NCI-H2081 (cell line): ENCODE measurements at places on chromosomes 2 and 18.

- no peak for DNase-seq
Observed at GRCh38 chr18:59075923-59076322, 63.8 kb upstream of the SEC11C start.

DNA sequence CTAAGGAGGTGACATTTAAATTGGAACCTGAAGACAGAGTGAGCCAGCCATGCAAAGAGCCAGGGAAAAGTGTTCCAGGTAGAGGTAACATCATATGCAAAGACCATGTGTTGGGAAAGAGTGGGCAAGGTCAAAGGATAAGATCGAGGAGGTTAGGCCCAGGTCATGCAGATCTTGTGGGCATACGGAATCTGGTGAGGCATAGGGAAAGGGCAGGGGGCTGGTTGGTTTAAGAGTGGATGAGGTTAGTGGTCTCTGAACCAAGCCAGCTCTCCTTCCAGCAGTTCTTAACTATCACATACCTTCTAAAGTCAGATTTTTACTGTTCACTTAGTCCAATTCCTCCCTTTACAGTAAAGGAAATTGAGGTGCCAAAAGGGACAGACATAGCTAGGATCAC is 3.0 kb downstream of the ANKRD53 start:
- no peak for DNase-seq

- no peak for DNase-seq
Observed at GRCh38 chr2:64666810-64667438, 13.2 kb upstream of the SERTAD2 start.

DNA sequence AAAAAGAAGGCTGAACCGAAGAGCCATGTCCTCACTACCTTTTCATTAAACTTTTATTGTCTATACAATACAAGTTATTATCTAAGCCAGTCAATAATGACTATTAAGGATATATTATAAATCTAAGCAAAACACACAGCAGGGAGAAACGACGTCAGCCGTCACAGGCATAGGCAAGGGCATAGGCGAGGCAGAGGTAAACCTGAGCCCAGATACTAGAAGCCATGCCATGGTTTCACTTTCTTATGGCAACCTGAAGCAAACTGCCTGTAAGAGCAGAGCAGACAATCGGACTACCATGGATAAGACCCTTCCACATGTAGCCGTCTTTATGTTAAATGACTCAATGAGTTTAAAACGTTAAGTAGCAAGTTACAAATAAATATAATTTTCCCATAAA is 238.5 kb upstream of the ZNF521 start:
- no peak for DNase-seq

GRCh38 chr2:190182071-190182524 is 119.6 kb upstream of the MSTN start:
- no peak for DNase-seq

DNA sequence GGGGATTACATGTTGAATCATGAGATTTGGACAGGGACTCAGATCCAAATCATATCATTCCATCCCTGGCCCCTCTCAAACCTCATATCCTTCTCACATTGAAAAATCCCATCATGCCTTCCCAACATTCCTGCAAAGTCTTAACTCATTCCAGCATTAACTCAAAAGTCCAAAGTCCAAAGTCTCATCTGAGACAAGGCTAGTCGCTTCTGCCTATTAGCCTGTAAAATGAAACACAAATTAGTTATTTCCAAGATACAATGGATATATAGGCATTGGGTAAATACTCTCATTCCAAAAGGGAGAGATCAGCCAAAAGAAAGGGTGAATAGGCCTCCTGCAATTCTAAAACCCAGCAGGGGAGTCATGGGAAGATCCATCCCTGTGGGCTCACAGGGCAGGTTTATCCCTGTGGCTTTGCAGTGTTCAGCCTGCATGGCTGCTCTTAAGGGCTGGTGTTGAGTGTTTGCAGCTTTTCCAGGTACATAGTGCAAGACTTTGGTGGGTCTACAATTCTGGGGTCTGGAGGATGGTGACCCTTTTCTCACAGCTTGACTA is 21.2 kb upstream of the SLC14A1 start:
- DNase-seq, result no peak

GRCh38 chr18:69220529-69220928 is 180.2 kb upstream of the DOK6 start:
- DNase-seq, result no peak

DNA sequence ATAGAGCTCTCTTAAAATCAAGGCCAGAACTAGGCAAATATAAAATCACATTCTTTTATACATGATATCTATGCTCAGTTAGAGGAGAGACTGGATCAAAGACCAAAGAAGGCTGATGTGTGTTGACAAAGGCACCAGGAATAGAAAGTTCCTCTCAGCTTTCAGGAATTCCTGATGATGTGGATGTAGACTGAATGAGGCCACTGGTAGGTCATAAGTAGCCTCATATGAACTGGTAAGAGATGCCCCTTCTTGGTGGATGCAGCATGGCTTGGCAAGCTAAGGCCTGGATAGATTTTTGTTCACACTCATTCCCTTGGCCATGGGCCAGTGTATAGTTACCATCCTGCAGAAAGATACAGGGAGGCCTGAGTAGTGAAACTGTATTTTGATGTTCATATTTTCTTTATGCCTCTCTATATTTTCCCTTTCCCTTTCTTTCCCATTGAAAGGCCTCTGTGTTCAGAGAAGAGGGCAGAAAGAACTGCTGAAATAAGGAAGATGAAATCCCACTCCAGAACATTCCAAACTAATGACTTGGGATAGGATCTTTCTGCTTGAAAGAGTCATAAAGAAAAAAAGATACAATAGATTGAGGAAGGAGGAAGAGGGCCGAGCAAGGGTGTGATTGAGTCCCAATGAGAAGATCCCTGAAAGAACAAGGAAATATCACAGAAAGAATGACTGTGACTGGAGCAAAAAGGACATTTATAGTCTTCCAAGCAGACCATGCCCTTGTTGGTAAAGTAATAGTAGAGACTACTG is 2182.7 kb upstream of the PIK3C3 start:
- DNase-seq, result no peak

GRCh38 chr2:54360055-54360792 is 95.9 kb upstream of the SPTBN1 start:
- peak; percentile 12 for DNase-seq

GRCh38 chr2:128399690-128400291 is 81.1 kb upstream of the HS6ST1 start:
- no peak for DNase-seq

DNA sequence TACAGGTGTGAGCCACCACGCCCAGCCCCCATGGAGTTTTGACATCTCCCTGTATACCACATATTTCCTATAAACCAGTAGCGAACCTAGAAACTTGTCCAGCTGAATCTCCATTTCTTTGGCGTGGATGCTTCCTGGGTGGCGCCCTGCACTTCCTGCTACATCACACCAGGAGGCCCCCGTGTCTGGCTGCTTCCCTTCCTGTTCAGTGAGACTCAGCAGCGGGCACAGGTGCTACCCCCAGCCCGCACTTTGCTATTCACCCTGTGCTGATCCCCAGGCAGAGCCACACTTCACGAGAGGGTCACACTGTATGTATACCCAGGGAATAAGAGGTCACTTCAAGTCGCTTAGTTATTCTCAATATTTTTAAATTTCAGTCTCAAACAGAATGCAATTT is 35.0 kb downstream of the CYP27C1 start:
- DNase-seq, result no peak

- DNase-seq, result no peak
Observed at GRCh38 chr2:7077660-7078267, 160.6 kb downstream of the RNF144A start.

- DNase-seq, result no peak
Observed at GRCh38 chr18:70182548-70182947, 22.9 kb downstream of the RTTN start.

GRCh38 chr18:74784752-74785151 is 187.1 kb downstream of the ZNF407 start:
- DNase-seq, result peak; percentile 94

- peak; percentile 45 for DNase-seq
Observed at GRCh38 chr2:54878182-54878581, 154.7 kb downstream of the EML6 start.

DNA sequence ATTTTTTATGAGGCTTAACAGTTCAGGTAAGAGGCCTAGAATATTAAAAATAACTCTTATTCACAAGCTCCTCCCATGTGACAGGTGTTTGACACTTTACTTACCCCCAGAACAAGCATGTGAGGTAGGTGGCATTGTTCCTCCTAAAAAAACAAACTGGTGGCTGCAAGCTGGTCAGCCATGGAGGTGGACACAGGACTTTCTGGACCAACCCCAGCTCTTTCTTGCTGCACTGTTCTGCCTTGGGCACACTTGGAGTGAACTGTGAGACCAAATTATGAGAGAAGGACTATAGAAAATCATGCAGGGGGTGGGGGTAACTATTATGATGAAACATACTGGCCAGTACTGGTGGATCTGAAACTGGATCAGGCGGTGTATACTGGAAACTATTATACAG is 56.6 kb downstream of the PTPRM start:
- DNase-seq, result no peak

DNA sequence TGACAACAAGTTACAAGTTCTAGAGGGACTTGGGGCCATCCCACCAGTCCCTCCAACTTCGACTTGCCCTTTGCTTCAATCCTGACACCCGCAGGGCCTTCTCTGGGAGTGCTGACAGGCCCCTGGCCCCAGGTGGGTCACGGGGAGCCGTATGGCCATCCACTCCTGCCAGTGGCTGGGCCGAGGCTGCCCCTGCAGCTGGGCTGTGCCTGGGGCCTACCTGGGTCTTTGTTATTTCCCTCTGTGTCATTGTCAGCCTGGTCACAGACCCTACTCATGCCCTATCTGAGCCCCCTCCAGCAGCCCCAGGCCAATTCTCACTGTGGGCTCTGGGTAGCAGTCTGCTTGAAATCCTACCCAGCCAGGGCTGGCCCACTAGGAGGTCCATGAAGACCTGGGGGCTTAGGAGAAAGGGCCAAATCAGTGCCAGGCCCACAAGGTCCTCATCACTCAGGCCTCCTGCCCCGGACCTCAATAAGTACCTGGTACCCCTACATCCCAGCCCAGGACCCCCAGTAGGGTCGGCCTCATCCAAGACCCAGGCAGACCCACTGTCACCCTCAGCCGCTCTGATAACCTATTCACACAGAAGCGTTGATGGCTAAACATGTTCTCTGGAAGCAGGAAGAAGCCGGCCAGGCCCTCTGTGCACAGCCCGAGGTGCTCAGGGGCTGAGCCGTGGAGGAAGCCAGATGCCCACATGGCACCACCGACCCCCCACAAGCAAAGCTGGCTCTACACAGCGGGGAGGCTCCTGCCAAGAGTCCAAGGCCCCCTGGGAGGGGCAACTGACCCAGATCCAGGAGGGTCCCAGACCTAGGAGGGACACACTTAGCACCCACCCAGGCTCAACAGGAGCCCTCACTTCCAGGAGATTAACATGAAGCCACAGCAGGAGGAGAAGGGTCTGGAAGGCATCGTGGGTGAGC is 57.7 kb downstream of the BIN1 start:
- DNase-seq, result no peak

GRCh38 chr2:12313445-12314126 is 403.1 kb upstream of the TRIB2 start:
- DNase-seq, result no peak

- DNase-seq, result no peak
Observed at GRCh38 chr2:102340778-102341177, 14.8 kb upstream of the IL18R1 start.

- DNase-seq, result no peak
Observed at GRCh38 chr2:12107939-12108338, 361.5 kb downstream of the LPIN1 start.

DNA sequence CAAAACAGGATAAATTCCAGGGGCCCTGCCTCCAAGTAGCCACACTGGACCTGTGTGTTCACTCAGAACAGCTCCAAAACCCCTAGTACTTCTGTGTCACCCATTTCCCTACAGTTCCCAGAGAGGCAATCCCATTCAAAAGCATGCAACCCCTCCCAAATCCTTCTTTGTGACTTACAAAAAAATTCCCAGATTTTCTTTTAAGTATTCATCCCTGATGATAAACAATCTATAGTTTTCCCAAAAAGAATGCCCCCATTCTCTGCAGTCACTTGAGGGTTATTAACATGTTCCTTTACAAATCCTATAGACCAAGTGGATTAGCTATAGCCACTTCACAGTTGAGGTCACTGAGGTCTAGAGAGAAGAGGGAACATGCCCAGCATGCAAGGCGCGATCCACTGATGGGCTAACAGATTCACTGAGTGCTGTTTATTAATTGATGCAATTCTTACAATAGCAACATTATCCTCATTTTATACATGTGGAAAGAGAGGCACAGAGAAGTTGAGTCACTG is 85.4 kb downstream of the MYL12B start:
- no peak for DNase-seq

GRCh38 chr2:241950413-241951315 is 81.1 kb downstream of the RTP5 start:
- DNase-seq, result peak; percentile 60

DNA sequence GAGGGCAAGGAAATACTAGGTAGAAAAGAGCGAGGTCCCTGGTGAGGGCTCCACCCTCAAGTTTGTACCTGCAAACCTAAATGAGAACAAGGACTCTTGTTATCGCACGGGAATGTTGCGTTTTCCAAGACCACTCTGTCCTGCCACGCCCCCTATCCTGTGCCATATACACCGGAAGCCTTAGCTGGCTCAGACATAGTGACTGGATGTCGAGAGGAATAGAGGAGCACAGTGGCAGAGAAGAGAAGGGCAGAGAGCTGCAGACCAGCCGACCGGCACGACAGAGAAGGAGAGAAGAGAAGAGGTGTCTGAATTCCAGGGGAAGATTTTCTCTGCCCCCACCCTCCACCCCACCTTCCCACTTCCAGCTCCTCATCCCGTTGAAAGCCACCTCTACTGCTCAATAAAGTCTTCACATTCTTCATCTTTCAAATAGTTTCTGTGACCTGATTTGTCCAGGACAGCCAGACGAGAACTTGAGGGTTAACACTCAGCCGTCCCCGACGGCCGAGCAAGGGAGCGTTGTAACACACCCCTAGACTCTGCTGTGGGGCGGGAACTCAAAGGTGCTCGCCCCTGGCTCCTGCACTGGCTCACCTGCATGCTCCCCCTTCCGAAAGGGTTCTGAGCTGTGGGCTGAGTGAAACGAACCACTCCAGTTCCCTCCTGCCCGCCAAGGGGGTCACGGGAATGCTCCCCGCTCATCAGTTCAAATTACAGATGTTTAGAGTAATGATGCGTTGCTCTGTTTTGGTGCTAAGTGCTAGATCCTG is 24.9 kb upstream of the COL3A1 start:
- DNase-seq, result no peak

GRCh38 chr18:67935638-67936037 is 419.1 kb upstream of the DSEL start:
- no peak for DNase-seq

- DNase-seq, result no peak
Observed at GRCh38 chr2:158482594-158482993, 25.8 kb downstream of the PKP4 start.

GRCh38 chr2:20611077-20611843 is 39.6 kb downstream of the HS1BP3 start:
- DNase-seq, result no peak

GRCh38 chr2:69225933-69226332 is 161.1 kb downstream of the GFPT1 start:
- no peak for DNase-seq
